ENCODE measurements at places on chromosomes 2 and 18.

- DNase-seq, result no peak
Measured at GRCh38 chr2:30398084-30398873, 48.8 kb upstream of the LCLAT1 start.

GRCh38 chr2:174510583-174511189 is 23.9 kb upstream of the GPR155 start:
- no peak for DNase-seq

DNA sequence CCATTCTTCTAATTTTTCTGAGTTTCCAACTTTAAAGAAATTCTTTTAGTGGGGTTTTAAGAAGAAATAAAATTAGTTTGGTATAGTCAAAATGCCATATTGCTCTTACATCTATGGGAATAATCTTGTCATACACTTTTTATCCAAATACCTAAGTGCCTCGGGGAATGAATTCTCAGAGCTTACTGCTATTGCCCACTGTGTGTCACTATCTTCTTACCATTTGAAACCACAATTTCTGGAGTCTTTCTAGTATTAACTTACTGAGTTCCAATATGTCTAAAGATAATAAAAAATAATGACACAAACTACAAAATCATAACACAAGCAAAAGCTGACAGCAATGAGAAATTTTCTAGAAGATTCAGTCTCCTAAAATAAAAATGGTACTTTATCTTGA is 23.7 kb upstream of the DNAH6 start:
- DNase-seq, result no peak

- no peak for DNase-seq
Measured at GRCh38 chr2:239097428-239097696, 249.5 kb downstream of the TWIST2 start.

DNA sequence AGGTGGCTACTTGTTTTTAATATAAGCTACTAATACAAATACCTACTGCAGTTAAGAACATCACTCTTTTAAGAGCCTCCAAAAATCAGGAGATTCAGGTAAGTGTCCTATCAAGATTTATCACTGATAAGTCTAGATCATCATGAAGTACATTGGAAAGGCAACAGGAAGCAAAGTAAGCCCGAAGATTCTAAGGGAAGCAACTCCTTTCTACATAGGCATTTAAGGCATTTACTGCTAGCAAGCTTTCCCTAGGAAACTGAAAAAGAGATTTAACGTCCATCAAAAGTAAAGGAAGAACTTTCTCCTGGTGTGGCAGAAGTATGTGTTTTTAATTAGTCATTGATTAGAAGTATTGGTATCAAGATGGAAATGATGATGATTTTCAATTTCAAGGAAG is 3.7 kb downstream of the STK17B start:
- DNase-seq, result no peak

GRCh38 chr18:46761059-46761769 is 4.4 kb upstream of the ST8SIA5 start:
- DNase-seq, result no peak

DNA sequence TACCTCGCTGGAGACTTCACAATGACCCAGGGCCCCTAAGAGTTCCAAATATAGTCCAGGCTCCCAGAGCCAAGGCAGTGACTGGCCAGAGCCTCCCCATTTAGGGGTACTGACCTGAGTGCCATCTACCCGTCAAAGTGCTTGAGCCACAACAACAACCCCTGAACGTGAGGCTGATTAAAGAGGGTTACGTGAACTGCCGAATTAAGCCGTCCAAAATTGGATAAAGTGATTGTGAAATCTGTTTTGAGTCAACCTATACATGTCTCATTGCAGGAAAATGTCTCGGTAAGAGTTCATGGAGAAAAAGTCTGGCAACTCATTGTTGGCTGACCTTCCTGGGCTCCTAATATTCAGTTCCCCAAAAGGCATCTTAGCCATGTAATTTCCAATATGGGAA is 116.3 kb downstream of the TTC32 start:
- DNase-seq, result no peak

GRCh38 chr2:101745711-101746694 is 48.5 kb downstream of the MAP4K4 start:
- DNase-seq, result no peak

- DNase-seq, result no peak
Measured at GRCh38 chr2:52897511-52898044, 870.0 kb upstream of the CHAC2 start.

DNA sequence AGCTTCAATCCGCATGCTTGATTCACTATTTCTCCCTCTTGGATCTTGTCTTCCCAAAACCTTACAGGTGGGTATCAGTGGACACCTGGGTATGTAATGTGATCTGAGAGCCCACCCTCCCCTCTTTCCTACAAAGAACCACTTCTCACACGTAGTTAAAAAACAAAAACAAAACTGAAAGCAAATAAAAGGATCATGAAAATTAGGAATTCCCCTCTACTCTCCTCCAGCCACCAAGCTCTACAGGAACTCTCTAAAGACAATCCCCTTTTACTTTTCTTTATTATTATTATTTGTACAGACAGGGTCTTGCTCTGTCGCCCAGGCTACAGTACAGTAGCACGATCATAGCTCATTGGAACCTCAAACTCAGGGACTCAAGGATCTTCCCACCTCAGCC is 40.8 kb upstream of the MYO1B start:
- DNase-seq, result no peak

- no peak for DNase-seq
Measured at GRCh38 chr2:64525317-64525613, 1.1 kb downstream of the AFTPH start.

DNA sequence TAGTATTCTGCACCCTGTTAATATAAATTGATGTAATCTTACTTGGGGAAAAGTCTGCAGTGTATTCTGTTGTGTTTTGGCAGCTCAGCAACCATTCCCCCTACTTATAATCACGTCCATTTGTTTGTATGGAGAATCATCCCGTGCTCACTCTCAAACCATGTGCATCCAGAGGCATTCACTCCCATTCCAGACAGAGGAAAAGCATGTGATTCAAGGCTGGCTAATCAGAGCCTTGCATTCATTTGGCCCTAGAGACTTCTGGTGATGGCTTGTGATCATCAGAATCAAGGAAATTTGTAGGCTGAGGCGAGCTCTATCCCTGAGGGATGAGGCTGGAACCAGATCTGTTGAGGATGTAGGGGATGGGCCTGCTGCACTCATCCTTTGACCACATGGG is 5.1 kb upstream of the WIPF1 start:
- DNase-seq, result no peak

DNA sequence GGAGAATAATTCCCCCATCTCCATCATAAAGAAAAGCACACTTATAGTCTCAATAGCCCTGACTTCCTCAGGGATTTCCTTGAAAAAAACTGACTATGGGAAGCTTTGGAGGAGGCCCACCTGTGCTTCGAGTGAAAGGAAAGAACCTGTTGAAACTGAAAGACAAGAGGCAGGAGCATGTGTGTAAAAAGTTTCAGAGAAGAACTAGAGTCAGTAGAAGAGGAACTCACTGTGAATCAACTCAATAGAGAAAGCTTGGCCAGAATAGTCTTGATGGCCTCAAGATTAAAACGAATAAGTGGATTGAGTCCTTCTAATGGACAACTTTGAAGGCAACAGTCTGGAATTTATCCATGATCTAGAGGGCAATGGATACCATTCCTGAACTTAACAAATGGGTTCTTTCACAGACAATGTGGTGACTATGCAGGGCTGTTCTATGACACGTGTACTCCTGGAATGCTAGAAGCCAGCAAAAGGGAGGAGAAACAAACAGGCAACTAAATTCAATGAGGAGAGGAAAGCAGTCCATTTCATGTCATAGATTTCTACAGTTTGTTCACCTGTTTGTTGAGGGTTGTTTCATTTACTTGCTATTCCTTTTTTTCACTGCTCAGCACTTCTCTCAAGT is 442.3 kb downstream of the GRB14 start:
- no peak for DNase-seq

GRCh38 chr2:190942697-190943096 is 62.1 kb downstream of the GLS start:
- DNase-seq, result no peak

GRCh38 chr2:177245010-177245422 is 19.5 kb downstream of the NFE2L2 start:
- no peak for DNase-seq

- no peak for DNase-seq
Measured at GRCh38 chr2:232038881-232039485, 77.5 kb downstream of the DIS3L2 start.

GRCh38 chr2:74201196-74201595 is 2.8 kb downstream of the MTHFD2 start:
- no peak for DNase-seq

GRCh38 chr2:43262951-43263350 is 36.5 kb upstream of the ZFP36L2 start:
- DNase-seq, result no peak

DNA sequence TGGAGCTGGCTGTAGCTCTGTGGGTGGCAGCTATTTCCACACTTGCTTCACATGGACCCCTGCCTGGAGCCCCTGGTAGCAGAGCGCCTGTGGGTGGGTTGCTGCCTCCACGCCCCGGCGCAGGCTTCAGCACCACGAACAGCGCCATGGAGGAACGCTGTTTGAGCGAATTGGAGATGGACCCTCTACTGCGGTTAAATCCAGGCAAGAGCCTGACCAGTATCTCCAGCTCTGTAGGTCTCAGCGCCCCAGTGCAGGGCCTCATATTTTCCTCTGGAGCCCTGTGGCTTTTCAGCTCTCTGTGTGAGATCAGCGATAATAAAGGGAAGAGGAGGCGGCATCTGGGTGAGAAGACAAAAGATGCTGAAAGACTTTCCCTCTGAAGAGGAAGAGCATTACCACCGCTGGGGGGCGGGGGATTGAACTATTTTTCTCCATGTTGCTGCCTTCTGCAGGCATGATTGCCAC is 12.0 kb downstream of the ONECUT2 start:
- no peak for DNase-seq

DNA sequence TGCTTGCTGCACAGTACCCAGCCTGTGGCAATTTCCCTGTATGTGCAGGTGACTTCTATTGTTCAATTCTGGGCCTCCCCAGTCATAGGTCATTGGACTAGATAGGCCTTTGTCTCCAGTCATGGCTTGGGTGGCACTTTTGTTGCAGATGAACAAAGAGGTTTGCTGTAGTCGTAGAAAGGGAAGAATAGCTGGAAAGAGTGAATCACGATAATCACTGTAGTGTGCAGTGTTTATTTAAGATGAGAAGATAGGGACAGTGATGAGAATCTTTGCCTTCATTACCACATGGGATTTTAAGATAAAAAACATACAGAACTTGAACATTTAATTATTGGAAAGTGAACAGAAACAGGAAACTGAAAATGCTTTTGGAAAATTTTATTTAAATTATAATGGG is 156.1 kb upstream of the CYRIA start:
- no peak for DNase-seq

DNA sequence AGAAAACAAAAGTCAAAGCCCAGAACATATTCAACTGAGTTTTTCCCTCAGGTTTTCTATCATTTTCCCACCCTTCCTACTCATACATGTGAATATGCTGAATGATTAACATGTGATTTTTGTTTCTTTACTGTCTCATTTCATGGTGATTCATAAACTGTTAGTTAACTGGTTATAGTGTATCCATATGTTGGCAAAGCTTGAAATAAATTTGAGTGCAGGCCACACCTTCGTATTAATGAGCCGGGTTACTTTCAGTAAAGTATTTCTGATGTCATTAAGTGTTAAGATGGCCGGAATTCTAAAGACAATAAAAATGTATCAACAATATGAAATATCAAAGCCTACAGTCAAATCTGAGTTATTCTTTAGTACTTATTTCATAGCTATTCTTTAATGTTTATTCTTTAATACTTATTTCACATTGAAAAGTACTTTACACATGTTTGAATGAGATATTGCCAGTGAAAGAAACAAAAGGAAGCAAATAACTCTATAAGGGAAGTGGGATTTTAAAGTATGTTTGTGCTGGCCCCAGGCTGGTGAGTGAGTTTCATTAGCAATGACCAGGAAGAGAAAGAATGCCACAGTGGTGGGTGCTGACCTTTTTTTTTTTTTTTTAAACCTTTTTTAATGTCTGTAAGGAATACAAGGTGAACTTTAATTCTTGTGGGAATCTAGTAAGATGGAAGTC is 178.6 kb downstream of the NEDD4L start:
- DNase-seq, result no peak

- no peak for DNase-seq
Measured at GRCh38 chr2:239253264-239253663, 147.6 kb downstream of the HDAC4 start.

- no peak for DNase-seq
Measured at GRCh38 chr18:37184209-37184868, 355.4 kb downstream of the KIAA1328 start.

GRCh38 chr2:86305195-86305914 is 32.1 kb downstream of the REEP1 start:
- DNase-seq, result no peak

DNA sequence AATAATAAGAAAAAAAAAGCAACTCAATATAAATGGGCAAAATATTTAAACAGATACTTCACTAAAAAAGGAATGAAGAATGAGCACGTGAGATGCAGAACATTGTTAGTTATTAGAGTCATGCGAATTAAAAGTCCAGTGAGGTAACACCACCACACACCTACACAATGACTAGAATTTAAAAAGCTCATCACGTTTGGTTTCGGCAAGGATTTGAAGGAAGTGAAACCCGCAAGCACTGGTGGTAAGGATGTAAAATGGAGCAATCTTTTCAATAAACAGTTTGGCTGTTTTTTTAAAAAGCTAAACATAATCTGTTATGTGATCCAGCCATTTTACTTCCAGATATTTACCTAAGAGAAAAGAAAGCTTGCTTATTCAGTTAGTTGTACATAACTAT is 1181.6 kb upstream of the CELF4 start:
- DNase-seq, result no peak

DNA sequence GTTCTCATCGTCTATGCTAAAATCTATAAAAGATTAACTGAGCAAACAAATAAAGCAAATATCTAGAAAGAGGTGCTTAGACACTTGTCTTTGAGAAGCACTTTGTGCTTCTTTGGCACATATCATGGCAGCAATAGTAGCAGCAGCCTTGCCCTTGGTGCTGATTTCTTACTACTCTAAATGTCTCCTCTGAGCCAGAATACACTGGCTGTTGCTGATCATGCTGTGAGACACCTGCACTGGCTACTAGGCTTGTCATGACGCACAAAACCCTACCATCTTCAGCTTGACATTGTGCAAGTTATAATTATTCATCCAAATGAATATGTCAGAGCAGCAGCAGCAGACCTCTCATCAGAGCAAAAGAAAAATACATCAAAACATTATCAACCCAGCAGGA is 46.7 kb downstream of the FANCL start:
- DNase-seq, result no peak

DNA sequence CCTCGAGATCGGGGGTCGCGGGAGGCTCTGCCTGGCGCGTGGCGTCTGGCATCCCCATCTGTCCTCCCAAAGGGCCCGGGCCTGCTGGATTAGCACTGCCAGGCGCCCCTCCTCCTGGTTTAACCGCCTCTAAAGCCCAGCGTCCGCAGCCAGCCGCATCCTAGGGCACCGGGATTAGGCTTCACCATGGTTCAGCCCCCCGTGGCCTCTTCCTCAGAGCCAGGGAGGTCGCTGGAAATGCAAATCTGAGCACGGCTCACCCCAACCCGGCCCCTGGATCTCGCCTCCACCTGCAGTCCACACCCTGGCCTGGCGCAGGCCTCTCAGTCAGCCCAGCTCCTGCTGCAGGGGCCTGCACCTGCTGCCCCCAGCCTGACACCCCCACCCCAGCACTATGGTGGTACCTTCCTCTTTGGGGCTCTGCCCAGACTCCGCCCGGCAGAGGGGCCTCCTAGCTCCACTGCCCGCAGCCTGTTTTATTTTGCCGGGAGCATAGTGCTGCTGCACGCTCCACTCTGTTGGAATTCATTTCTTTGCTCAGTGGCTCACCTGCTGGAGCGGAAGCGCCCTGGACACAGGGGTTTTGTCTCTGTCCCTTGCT is 13.2 kb downstream of the PRELID3A start:
- no peak for DNase-seq
